ENCODE measurements at places on chromosomes 5 and 9. TPM values are rescaled to one million over a fixed set of nuclear protein-coding genes. Genes with fewer than 3 reads are reported as not detected.

GRCh38 chr9:133347515-133347984, 381 bp downstream of the MED22 start:
- DNase-seq, result no peak

DNA sequence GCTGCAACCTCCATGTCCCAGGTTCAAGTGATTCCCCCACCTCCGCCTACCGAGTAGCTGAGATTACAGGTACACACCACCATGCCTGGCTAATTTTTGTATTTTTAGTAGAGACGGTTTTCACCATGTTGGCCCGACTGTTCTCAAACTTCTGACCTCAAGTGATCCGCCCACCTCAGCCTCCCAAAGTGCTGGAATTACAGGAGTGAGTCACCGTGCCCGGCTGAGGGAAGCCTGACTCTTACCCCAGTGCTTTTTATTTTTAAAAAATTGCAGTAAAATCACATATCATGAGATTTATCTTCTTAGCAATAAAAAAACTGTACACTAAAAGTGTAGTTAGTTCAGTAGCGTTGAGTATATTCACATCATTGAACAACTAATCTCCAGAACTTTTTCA, 105.3 kb downstream of the SLIT3 start:
- DNase-seq, result no peak

- DNase-seq, result no peak
Measured at GRCh38 chr5:2985718-2986117, 234.2 kb upstream of the IRX2 start.

- no peak for DNase-seq
Measured at GRCh38 chr5:120734033-120734432, 269.9 kb downstream of the PRR16 start.

DNA sequence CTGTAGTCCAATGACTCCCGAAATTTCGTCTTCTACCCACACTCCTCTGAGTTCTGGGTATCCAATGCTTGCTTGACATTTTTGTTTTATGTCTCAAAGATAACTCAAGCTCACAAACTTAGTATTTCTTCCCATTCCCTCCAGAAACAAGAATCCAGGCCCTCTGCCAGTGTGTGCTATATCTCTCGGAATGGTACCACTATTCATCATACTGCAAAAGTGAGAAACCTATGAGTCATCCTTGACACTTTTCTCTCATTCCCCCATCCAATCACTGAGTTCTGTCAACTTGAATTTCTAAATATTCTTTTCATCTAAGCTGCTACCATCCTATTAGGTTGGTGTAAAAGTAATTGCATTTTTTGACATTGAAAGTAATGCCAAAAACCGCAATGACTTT, 9.8 kb downstream of the SLC12A2 start:
- no peak for DNase-seq

DNA sequence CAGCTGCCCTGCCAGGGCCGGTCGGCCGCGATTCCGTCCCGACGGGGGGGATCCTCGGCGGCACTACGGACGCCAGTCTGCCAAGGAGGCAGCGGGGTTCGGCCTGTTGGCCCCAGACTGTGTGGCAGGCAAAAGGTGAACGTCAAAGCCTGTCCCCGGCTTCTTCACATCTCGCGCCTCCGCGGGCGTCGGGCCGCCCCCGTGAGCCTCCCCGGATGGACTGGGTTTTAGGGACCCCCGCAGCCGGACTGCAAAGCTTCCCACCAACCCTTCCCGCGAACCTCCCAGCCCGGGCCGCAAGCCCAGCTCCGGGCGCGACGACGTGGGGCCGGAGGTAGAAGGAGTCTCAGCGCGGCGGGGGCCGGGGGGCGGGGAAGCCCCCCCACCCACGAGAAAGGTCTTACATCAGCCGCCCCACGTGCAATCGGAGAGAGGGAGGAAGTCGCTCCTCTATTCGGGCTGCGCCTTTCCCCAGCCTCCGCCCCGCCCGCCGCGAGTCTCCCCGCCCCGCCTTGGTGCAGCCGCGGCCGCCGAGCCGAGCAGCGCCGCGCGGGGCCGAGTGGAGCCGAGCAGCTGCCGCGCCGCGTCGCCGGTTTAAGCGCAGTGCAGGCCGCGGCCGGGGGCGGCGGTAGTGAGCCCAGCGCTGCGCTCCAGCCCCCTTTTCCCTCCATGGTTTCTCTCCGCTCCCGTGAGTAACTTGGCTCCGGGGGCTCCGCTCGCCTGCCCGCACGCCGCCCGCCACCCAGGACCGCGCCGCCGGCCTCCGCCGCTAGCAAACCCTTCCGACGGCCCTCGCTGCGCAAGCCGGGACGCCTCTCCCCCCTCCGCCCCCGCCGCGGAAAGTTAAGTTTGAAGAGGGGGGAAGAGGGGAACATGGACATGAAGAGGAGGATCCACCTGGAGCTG, at the start of gene ANP32B:
ANP32B (plus strand) TSS at position 659 of the 906 bp plus-strand sequence; CDS start at position 874, 215 bp downstream.
- DNase-seq, result no peak

DNA sequence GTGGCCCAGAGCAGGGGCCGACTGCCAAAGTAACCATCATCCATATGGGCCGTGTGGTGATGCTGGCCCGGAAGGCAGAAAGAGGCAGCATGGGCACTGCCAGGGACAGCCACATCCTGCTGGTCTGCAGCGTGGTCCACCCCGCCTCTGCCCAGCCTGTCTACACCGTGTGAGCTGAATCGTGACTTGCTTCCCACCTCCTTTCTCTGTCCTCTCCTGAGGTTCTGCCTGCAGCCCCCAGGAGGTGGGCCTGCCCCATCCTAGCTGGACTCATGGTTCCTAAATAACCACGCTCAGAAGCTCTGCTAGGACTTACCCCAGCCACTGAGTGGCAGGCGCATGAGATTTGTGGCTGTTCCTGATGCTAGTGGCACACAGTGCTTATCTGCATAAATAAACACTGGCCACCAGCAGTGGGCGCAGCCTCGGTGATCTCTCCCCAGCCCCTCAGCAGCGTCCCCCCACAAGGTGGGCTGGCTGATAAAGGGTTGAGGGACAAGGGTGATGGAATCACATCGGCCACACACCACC, 22.6 kb upstream of the SUSD3 start:
- no peak for DNase-seq

- no peak for DNase-seq
Measured at GRCh38 chr5:110401881-110402280, 324.6 kb downstream of the TMEM232 start.

GRCh38 chr5:22776285-22776684, 76.9 kb downstream of the CDH12 start:
- no peak for DNase-seq

GRCh38 chr5:136598802-136599404, 233.6 kb upstream of the TRPC7 start:
- DNase-seq, result no peak

GRCh38 chr5:33793836-33794549, 97.8 kb downstream of the ADAMTS12 start:
- no peak for DNase-seq

DNA sequence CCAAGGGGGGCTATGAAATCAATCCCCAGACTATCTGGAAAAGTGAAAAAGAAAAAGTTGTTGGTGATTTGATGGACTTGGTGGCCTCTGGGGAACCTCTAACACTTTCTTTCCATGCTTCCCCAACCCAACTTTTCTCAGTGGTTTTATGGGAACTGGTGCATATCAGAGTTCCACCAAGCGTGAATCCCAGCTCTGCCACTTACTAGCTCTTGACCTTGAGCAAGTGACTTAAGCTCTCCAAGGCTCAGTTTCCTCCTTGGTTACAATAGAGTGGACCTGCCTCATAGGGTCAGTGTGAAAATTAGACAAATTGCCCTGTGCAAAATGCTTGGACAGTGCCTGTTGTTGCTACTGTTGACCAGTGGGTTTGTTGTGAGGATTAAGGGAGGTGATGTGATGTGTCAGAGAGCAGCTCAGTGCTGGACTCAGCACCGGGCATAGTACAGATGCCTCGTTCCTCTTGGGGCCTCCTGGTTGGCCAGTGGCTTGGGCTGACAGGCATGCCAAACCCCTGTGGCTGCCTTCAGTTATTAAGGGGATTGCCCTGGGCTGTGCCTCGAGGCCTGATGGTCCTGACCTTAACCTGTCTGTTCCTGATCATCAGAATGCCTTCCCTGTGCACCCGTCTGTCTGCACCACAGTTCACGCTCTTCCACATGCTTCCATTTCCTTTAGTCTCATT, 49.3 kb downstream of the COL15A1 start:
- DNase-seq, result no peak

DNA sequence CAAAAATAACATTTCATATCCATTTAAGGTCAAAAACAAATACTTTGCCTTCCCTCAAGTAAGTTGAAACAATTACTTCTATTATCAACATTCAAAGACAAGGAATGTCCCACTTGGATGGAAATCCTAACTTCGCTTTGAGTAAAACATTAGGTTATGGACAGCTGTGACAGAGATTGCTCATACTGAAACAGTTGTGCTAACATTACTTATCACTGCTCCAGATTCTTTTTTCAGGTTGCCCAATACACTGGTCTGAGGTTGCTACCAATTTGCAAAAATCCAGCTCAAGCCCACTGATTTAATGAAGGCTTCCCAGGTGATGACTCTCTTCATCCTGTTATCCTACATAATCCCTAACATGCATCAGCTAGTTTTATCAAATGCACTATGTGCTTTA, 98.3 kb downstream of the UBAP2 start:
- no peak for DNase-seq

DNA sequence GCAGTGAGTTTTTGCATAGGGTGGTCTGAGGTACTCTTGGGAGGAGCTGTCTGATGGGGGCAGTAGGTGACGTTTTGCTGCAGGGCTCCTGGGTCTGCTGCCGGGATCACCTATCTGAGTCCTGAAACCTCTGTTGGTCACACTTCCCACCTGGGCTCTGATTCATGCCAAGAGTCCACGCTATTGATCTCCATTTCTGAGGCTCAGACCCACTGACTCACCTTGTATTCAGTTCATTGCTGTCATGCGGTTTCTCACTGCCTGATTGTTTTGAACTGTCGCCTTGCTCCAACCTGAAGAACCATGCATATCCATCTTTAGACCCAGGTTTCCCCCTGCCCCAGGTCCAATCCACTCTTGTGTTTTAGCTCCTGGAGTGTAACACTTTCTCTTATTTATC, 101.3 kb downstream of the NPR3 start:
- no peak for DNase-seq

Gene CCL28
- total RNA-seq, result 6.2 TPM

Gene ELOVL7
- 6.3 TPM for total RNA-seq

Gene PRDM9
- total RNA-seq, result not detected

Gene UBE2QL1
- total RNA-seq, result not detected

Gene ADAMTS6
- total RNA-seq, result 12.1 TPM

Gene GLRA1
- not detected for total RNA-seq

Gene KCNV2
- total RNA-seq, result not detected

Gene CYLC2
- total RNA-seq, result not detected
